ENCODE measurements at places on chromosomes 11 and 22. TPM values are rescaled to one million over a fixed set of nuclear protein-coding genes. Genes with fewer than 3 reads are reported as not detected.

DNA sequence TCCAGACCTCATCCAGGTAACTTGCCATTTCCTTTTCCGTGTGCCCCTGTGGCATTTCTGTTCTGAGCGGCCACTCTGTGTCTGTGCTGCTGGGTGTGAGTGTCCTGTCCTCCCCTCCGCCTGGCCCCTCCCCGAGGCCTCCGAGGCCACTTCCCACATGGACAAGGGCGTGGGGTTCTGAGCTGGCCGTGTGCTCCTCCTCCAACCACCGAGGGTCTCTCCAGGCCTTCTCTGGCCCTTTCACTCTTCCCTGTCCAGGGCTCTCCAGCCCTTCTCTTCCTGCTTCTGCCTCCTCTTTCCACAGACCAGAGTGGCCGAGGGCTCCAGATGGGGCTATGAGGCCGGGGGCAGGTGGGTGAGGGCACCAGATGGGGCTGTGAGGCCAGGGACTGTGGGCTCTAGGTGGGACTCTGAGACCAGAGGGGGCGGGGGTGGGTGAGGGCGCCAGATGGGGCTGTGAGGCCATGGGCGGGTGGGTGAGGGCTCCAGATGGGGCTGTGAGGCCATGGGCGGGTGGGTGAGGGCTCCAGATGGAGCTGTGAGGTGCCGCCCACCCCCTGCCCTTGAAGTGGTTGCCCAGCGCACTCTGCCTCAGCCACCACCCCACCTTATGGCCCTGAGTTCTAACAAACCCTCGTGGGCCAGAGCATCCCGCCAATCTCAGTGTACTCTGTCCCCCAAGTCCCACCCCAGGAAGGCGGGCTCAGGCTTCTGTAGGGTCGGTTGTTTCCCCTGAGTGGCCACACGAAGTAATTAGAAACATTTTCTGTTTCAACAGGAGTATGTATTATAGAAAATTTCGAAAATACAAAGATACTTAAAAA is 24.1 kb downstream of the PTDSS2 start:
- no peaks in the 10 kb centered on the region for H3K36me3 ChIP-seq
- DNase-seq = no peak
- no peak overlapping the region for H3K27ac ChIP-seq
- H3K4me3 ChIP-seq = no peak overlapping the region
- H3K4me1 ChIP-seq = peaks cover 2% of the 10 kb centered on the region

- no peaks in the 10 kb centered on the region for H3K4me1 ChIP-seq
- no peak overlapping the region for H3K27ac ChIP-seq
- peak; percentile 57 for DNase-seq
- peaks cover 93% of the 10 kb centered on the region for H3K27me3 ChIP-seq
- no peaks in the 10 kb centered on the region for H3K36me3 ChIP-seq
These were observed 40.5 kb downstream of the GGTLC2 start for GRCh38 chr22:22684580-22685561.

DNA sequence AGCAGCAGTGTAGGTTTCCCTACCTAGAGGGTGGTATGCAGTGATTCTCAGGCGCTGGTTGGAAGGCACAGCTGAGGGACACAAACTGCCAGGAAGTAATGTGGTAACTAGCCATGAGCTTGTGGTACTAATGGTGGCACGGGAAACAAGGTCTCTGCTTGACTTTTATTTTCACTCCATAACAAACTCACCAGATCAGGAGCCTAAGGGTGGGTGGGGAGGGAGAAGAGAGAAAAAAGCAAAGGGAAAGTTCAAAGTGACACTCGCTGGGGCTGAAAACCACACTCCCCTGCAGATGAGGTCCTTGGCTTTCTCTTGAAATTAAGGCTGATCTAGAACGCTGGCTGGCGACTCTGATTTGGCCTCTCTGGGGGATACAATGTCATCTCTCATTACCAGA is 22.0 kb downstream of the TRAF6 start:
- H3K36me3 ChIP-seq = no peaks in the 10 kb centered on the region
- H3K4me3 ChIP-seq = no peak overlapping the region
- DNase-seq = no peak
- no peak overlapping the region for H3K27ac ChIP-seq
- H3K4me1 ChIP-seq = no peaks in the 10 kb centered on the region
- no peaks in the 10 kb centered on the region for H3K27me3 ChIP-seq

- DNase-seq = peak; percentile 64
- H3K4me3 ChIP-seq = peak within 1 kb of the TSS; percentile 61
- H3K27me3 ChIP-seq = peaks cover 54% of the 10 kb centered on the region
- peaks cover 5% of the 10 kb centered on the region for H3K4me1 ChIP-seq
These were observed at the start of gene RASL10A for GRCh38 chr22:29315286-29316140. Gene RASL10A (minus strand): TSS chr22:29315697. CDS start chr22:29315246, 451 bp downstream.

GRCh38 chr11:86052693-86053641 is 15.9 kb downstream of the PICALM start:
- no peaks in the 10 kb centered on the region for H3K36me3 ChIP-seq
- DNase-seq = no peak
- no peaks in the 10 kb centered on the region for H3K27me3 ChIP-seq
- H3K4me1 ChIP-seq = no peaks in the 10 kb centered on the region

Gene VPREB3
- total RNA-seq = not detected

- H3K4me1 ChIP-seq = peaks cover 34% of the 10 kb centered on the region
- no peaks in the 10 kb centered on the region for H3K27me3 ChIP-seq
- no peaks in the 10 kb centered on the region for H3K36me3 ChIP-seq
These were observed 261.9 kb downstream of the CTTN start for GRCh38 chr11:70660059-70660888.

DNA sequence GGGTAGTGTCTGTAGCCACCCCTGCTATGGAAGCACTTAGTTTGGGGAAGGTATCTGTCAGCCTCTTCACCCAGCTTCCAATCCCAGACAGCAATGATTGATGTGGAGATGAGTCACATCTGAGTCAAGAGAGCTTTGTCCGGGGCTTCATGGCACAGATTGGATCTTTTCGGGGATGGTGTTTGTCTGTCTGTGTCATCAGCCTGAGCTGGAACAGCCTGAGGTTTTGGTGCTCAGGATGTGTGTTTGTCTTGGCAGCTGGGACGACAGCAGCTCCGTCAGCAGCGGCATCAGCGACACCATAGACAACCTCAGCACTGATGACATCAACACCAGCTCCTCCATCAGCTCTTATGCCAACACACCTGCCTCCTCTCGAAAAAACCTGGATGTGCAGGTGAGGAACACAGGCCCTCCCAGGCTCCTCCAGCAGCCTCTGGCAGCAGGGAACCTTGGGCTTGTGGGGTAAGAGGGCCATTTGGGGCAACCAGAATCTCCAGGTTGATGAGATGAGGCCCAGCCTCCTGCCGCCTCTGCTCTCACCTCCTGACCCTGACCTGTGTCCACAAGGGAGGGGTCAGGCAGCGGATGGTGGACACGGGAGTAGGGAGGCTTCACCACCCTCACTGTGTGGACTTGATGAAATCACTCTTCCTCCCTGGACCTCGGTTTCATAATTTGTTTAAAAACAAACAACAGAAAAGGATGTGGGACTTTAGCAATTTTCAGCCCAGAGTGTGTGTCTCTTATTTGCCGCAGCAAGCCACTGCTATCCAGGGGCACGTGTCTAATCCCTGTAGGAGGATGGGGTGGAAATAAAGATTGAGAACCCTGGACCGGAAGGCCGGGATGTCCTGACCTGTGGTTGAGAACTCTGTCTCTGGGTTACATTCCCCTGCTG is 124.3 kb downstream of the DBX1 start:
- no peaks in the 10 kb centered on the region for H3K27me3 ChIP-seq
- H3K4me1 ChIP-seq = peaks cover 48% of the 10 kb centered on the region
- H3K4me3 ChIP-seq = no peak overlapping the region
- no peak for DNase-seq

- H3K4me3 ChIP-seq = no peak overlapping the region
- H3K4me1 ChIP-seq = peaks cover 5% of the 10 kb centered on the region
- no peak overlapping the region for H3K27ac ChIP-seq
- DNase-seq = no peak
- no peaks in the 10 kb centered on the region for H3K27me3 ChIP-seq
These were observed 26.9 kb downstream of the CD82 start for GRCh38 chr11:44592125-44592940.

DNA sequence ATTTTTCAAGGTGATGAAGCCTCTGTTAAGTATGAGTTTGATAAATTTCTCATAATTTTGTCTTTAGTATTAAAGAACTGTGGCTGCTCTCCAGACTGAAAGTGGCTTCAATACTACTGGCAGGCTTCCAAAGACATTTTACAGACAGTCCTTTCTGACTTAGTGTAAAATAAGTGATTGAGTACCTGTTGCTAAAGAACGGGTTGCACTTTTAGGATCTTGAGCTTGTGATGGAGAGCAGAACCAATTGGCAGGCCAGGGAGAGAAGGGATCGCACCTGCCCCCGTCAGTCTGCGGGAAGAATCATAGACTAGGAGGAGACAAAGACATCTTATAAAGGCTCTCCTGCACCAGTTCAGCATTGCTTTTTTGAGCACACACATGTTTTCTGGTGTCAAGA is 4.4 kb downstream of the NCAM1 start:
- H3K4me1 ChIP-seq = peaks cover 21% of the 10 kb centered on the region
- H3K36me3 ChIP-seq = no peaks in the 10 kb centered on the region
- no peak overlapping the region for H3K4me3 ChIP-seq
- DNase-seq = no peak

DNA sequence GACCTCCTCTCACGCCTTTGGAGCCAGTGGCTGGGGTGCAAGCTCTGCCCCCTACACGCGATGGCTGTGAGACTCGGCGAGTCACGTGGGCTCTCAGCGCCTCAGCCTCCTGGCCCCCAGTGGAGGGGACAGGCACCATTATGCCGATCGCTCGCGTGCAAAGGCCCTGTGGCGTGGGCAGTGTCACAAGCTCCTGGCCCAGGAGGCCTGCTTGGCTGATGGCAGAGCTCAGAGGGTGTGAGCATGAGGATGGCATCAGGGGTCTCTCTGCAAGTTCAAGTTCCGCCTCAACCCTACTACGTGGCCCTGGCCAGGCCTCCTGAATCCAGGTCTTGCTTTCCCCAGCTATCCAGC is 90.8 kb upstream of the KCNQ1OT1 start:
- H3K27ac ChIP-seq = no peak overlapping the region
- peaks cover 8% of the 10 kb centered on the region for H3K4me1 ChIP-seq
- no peak for DNase-seq
- H3K4me3 ChIP-seq = no peak overlapping the region
- H3K27me3 ChIP-seq = peaks cover 44% of the 10 kb centered on the region

DNA sequence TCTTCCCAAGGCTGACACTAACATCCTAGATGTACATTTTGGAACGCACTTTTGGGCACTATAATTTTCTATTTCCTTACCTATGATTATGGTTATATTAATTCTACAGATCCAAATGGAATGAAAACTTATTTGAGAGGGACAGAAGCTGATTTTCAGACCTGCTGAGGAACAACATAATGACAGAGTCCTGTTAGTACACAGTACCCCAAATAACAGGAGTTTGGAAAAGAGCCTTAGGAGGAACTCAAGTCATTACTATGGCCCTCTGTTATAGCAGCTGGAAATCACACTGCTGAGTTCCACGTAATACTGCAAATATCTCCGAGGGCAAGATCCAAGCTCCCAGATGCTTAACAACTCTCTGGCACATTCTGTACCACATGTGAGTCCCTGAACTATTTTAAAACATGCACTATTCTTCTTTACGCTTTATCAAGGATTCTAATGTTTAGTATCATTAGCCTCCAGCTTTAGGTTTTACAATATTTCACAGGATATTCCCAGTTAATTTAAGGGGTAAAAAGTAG is 1027.7 kb upstream of the CCDC90B start:
- no peaks in the 10 kb centered on the region for H3K4me1 ChIP-seq
- H3K36me3 ChIP-seq = no peaks in the 10 kb centered on the region
- no peak overlapping the region for H3K27ac ChIP-seq
- no peak for DNase-seq
- no peaks in the 10 kb centered on the region for H3K27me3 ChIP-seq

Gene NLRP10
- total RNA-seq = 4.3 TPM

Gene YPEL1
- 5.5 TPM for total RNA-seq

Gene YPEL4
- 0.82 TPM for total RNA-seq

DNA sequence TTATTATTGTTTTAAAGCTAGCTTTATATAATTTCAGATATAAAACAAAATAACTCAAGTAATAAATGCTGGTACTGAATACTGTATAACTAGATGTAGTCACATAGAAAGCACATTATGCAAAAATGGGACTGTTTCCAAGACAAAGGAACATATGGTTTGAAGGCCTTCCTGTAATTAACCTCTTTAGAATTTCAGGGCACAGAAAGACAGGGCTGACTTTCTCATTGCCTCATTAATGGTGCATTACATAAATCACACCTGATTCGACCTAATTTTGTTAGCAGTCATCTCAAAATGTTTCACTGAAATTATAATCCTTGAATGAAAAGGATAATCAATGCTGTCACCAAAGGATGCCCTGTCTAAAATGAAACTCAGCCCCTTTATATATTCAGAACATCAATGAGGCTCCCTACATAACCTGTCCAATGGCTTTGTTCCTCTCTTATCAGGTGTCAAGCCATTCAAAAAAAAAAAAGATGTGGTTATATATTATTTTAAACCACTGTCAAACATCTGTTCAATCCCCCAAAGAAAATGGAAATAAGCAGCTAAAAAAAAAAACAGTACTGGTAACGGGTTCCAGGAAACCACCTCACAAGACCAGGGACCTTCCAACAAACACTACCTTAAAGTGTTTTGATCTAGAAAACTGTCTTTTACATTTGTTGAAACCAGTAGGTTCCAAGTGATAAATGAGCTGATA is 77.4 kb downstream of the FAM168A start:
- peaks cover 9% of the 10 kb centered on the region for H3K4me1 ChIP-seq
- no peak overlapping the region for H3K27ac ChIP-seq
- H3K4me3 ChIP-seq = no peak overlapping the region
- DNase-seq = no peak
- H3K27me3 ChIP-seq = no peaks in the 10 kb centered on the region

Gene SLC22A9
- total RNA-seq = not detected

Gene MMP8
- not detected for total RNA-seq

Gene SIRT3
- total RNA-seq = 5.2 TPM

Gene OR4D5
- not detected for total RNA-seq

DNA sequence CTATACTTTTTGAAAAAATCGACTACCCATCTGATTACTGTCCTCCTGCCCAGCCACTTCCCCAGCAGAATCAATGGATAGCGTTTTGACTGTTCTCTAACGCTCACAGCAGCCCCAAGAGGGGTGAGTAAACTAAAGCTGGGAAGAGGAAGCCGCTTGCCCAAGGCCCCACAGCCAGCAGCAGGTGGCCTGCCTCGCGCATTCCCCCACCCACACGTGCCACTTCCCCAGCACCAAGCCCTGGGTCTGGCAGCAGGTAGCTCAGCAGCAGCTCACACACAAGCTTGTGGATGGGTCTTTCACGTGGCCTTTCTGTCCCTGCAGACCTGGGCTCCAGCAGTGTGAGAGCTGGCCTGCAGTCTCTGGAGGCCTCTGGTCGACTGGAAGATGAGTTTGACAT is 34.3 kb downstream of the TOM1 start:
- no peaks in the 10 kb centered on the region for H3K4me1 ChIP-seq
- no peaks in the 10 kb centered on the region for H3K36me3 ChIP-seq
- H3K27ac ChIP-seq = no peak overlapping the region
- DNase-seq = no peak
- H3K4me3 ChIP-seq = no peak overlapping the region
- H3K27me3 ChIP-seq = no peaks in the 10 kb centered on the region

Gene SEC14L2
- 2.1 TPM for total RNA-seq

GRCh38 chr22:48223488-48224190 is 1461.2 kb downstream of the TBC1D22A start:
- DNase-seq = no peak
- no peak overlapping the region for H3K4me3 ChIP-seq
- H3K27ac ChIP-seq = no peak overlapping the region
- no peaks in the 10 kb centered on the region for H3K27me3 ChIP-seq

- H3K36me3 ChIP-seq = no peaks in the 10 kb centered on the region
- no peak overlapping the region for H3K4me3 ChIP-seq
- peaks cover 6% of the 10 kb centered on the region for H3K4me1 ChIP-seq
- no peak overlapping the region for H3K27ac ChIP-seq
- H3K27me3 ChIP-seq = no peaks in the 10 kb centered on the region
These were observed 58.7 kb downstream of the CTTN start for GRCh38 chr11:70456921-70457532.

Gene FGF4
- 9.2 TPM for total RNA-seq

Measured in GM23338 (cell line).